ENCODE measurements at places on chromosomes 5 and 9.

DNA sequence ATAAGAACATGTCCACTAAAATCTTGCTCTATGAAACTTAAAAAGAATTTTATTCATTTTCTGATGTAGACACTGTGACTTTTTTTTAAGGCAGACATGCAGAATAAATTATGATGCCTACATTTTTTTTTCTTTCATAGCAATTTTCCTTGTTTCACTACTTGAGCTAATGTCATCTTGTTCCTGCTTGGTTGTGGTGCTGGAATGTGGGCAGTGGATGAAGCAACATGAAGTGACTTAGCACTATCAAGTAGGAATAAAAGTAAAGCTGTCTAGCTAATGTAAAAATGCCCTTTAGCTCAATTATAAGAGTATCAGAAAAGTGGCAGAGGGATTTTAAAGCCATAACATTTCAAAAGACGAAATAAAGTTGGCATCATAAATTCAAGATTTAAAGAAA, 191.0 kb downstream of the ADAMTS6 start:
- DNase-seq: no peak

- peak; percentile 97 for DNase-seq
Measured at GRCh38 chr5:172361566-172362238, 78.1 kb upstream of the UBTD2 start.

GRCh38 chr5:73253047-73253660, 80.2 kb downstream of the TMEM174 start:
- DNase-seq: no peak

DNA sequence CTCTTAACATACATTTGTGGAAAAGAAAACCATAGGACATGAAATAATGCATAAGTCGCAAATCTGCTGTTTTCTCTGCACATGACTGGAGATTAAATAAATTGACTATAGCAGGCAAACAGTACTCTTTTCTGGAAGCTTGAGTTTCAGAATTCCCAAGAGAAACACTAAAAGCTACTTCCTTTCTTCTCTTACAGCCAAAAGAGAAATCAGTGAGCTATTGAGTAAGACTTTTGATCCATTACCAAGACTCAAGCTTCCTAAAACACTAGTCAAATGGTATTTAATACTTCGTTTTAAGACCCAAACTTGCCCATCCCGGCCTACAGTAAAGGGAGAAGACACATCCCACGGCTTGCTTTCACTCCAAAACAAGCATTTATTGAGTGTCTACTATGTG, 335.8 kb upstream of the PUM3 start:
- no peak for DNase-seq

DNA sequence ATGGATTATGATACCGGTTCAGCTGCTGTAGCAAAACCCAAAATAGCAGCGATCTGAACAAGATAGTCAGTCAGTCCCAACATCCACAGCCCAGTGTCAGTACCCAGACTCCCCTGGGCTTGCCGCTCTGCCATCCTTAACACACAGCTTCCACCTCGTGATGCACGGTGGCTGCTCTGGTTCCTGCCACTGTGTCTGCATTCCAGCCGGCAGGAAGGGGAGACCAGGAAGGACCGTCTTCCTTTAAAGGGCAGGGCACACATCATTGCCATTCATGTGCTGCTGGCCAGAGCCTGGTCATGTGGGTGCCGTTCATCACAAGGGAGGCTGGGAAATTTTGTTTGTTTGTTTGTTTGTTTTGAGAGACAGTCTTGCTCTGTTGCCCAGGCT, 131.0 kb upstream of the IER5L start:
- DNase-seq: no peak

GRCh38 chr9:131469951-131470350, 32.8 kb upstream of the POMT1 start:
- peak; percentile 40 for DNase-seq
